ELR (cell line): ENCODE measurements at places on chromosomes 13 and 19.

DNA sequence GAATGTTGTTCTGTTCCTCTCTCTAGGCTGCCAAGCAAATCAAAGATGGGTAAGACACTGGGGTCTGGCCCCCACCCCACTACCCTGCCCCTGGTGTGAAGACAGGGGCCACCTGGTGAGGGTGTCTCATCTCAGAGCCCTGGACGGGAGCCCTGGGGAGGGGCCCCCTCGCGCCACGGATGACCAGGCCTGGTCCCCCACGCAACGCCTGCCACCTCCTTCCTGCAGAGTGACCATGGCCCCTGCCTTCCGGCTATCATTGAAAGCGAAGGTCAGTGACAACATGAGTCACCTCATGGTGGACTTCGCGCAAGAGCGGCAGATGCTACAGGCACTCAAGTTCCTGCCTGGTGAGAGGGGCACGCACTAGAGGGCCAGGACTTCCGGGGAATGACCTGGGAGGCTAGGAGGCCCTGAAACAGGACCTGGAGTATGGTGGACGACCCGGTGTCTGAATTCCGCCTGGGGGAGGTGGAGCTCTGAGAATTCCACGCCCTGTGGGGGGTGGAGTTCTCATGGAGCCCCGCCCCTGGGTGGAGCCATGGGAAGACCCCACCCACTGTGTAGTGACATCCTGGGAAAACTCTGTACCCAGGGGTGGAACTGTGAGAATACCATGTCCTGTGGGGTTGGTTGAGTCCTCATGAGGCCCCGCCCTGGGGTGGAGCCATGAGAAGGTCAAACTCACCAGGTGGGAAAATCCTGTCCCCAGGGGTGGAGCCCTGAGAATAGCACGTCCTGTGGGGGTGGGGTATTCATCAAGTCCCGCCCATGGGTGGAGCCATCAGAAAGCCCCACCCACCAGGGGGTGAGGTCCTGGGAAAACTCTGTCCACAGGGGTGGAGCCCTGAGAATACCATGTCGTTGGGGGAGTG lies 6.1 kb downstream of the FSD1 start:
- DNase-seq: peak; percentile 52

GRCh38 chr19:15935167-15935702 lies 906 bp upstream of the CYP4F11 start:
- no peak for DNase-seq

DNA sequence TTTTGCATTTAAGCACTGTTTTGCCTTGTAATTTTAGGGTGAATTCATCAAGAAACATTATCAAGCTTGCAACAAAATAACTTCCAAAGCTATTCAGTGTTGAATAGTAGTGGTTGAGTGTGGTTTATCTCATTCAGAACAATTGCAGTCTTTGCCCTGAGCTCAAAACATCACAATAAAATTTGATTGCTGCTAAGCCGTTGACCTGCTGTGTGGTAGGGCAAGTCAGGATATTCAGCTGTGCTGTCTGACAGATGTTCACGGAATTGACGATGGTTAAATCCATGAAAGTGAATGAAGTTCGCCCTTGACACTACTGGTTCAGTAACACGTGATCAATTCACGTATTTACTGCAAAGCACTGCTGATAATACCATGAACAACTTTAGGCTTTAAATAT lies 66.9 kb downstream of the GJA3 start:
- DNase-seq: no peak

DNA sequence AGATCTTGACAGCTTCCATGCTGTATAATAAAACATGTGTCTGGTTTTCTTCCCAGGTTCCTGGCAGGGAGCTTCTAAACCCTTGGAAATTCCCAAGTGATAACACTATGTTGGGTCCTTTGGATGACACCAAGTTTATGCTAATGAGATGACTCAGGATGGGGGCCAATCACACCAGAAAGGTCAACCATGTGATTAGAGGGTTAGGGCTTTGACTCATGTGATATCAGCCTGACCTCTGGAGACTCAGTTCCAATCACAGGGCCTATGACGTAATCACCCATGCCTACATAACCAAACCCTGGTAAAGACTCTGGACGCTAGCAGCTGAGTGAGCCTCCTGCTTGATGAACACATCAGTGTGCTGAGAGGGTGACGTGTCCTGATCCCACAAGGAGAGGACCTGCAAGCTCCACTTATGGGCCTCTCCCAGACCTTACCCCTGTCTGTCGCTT lies 203.6 kb downstream of the DCLK1 start:
- DNase-seq: peak; percentile 86

DNA sequence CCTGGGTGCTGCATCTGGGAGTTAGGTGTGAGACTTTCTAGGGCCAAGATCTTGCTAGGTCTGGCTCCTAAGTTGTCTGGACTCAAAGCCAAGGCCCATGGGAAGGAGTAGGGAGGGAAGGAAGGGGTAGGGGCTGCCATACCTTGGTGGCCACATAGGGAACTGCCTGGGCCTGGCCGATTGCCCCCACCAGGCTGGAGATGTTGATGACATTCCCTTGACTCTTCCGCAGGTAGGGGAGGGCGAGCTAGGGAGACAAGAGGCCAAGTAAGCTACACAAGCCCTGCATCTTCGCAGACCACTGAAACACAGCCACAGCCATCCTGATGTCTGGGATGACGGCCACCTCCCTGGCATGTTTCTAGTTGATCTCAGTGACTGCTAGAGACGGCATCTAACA lies 4.1 kb upstream of the BCAT2 start:
- DNase-seq: no peak

DNA sequence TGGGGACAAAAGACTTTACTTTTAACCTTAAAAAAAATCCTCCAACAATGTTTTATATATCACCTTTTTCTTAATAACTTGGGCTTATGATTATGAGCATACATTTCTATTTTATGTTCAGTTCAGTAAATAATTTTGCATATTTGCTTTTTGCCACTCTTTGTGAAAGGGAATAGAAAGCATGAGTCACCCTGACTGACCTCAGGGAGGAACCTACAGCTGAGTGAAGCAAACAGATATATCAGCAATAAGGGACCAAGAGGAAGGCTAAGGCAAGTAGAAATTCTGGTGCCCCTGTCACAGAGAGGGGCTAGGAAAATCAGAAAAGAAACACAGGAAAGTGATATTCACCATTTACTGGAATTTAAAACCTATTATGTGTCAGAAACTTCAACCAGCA lies 37.2 kb upstream of the SOHLH2 start:
- DNase-seq: peak; percentile 14

DNA sequence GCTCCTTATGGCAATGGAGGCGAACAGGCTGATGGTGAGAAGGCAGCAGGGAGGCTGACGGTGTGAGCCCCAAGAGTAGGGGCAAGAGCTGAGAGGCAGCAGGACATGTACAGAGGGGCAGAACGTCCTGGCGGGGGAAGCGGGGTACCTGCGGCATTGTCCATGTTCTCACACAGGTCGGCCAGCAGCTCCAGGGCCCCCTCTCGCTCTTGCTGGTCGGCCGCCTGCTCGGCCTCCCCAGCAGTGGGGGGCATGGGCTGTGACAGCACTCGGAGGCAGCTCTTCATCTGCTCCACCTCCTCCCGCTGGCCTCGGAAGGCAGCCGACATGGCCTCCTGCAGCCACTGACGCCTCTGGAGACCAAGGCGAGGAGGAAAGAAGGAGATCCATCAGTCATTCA lies 2.4 kb downstream of the HSPBP1 start:
- no peak for DNase-seq
